Activated T-cell treated with anti-CD3 and anti-CD28 coated beads, Interleukin-2, amount 50 U/mL, for 72 hours (primary cell): ENCODE measurements at places on chromosomes 5 and 9. TPM values are rescaled to one million over a fixed set of nuclear protein-coding genes. Genes with fewer than 3 reads are reported as not detected.

Gene ZNF608
- not detected for total RNA-seq

Gene CCDC187
- not detected for total RNA-seq

Gene TMEM174
- not detected for total RNA-seq

Gene QRFP
- not detected for total RNA-seq

Gene CKMT2
- not detected for total RNA-seq

DNA sequence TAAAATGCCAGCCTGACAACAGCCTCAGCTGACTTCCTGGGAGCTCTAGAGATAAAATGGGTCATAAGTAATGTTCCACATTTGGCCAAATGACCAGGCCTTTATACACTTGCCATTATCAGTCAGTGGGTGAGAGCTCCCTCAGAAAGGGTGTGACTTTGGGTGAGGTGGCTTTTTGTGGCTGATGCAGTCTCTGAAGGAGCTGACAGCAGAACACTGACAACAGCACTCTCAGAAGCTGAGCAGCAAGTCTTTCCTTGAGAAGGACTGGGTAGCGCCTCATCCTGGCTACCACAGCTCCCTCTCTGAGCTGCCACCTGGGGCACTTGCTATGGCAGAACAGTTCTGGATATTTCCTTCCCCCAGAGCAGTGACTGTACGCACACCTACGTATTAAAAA, 22.0 kb upstream of the GNAQ start:
- H3K4me3 ChIP-seq = no peak overlapping the region
- peaks cover 13% of the 10 kb centered on the region for H3K4me1 ChIP-seq
- no peak for DNase-seq

- no peak for DNase-seq
- no peaks in the 10 kb centered on the region for H3K27me3 ChIP-seq
- no peak overlapping the region for H3K4me3 ChIP-seq
- H3K36me3 ChIP-seq = peaks cover 5% of the 10 kb centered on the region
- no peaks in the 10 kb centered on the region for H3K4me1 ChIP-seq
These were observed 328.4 kb downstream of the EFNA5 start for GRCh38 chr5:107342371-107342770.

DNA sequence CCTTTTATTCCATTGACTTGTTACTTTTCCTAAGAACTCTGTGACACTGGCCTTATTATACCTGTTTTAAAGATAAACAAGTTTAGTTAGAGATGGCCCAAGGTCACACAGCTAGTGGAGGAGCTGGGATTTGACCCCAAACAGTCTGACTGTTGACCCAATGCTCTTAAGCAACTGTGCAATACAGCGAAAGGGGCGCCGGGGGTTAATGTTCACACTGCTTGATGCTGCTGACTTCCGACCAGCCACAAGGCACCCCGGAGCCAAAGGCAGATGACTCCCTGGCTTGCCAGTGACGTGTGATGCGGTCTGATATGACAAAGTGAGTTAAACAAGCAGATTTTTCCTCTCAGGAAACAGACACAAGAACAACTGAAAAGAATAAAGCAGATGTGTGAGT, 23.9 kb downstream of the PIK3R1 start:
- peaks cover 80% of the 10 kb centered on the region for H3K4me1 ChIP-seq
- peak overlapping the region; percentile 47 for H3K27ac ChIP-seq
- H3K4me3 ChIP-seq = peak overlapping the region; percentile 50
- no peaks in the 10 kb centered on the region for H3K27me3 ChIP-seq
- DNase-seq = peak; percentile 85

GRCh38 chr9:98540476-98540875, 168.3 kb downstream of the GABBR2 start:
- H3K4me3 ChIP-seq = no peak overlapping the region
- H3K4me1 ChIP-seq = no peaks in the 10 kb centered on the region
- no peaks in the 10 kb centered on the region for H3K36me3 ChIP-seq
- peaks cover 7% of the 10 kb centered on the region for H3K27me3 ChIP-seq

DNA sequence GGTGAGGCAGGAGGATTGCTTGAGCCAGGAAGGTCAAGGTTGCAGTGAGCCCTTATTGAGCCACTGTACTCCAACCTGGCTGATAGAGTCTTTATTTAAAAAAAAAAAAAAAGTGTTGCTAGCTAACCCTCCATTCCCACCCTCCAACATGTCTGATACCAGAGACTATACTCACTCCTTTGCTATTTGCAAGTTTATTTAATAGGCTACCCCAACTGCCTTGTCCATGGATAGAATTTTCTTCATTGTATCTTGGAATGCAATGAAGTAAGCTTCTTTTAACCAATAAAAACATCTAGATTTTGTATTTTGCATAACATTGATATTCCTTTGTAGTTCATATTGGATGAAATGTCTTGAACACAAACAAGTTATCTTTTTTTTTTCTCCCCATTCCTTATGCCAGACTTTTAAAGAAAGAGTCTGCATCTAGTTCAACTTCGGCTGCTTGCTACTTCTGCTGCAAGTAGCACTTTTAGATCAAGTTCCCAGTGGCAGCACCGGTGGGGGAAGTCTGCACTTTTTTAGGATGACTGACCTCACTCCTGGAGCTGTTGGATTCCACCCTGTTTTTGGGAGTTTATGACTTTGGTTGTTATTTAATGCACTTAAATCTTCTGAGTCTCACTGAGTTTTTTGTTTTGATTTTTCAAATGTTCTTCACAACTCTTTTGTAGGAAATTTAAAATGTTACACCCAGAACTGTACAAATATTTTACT, 112.5 kb downstream of the UHRF2 start:
- no peak overlapping the region for H3K27ac ChIP-seq
- DNase-seq = no peak
- no peaks in the 10 kb centered on the region for H3K4me1 ChIP-seq

DNA sequence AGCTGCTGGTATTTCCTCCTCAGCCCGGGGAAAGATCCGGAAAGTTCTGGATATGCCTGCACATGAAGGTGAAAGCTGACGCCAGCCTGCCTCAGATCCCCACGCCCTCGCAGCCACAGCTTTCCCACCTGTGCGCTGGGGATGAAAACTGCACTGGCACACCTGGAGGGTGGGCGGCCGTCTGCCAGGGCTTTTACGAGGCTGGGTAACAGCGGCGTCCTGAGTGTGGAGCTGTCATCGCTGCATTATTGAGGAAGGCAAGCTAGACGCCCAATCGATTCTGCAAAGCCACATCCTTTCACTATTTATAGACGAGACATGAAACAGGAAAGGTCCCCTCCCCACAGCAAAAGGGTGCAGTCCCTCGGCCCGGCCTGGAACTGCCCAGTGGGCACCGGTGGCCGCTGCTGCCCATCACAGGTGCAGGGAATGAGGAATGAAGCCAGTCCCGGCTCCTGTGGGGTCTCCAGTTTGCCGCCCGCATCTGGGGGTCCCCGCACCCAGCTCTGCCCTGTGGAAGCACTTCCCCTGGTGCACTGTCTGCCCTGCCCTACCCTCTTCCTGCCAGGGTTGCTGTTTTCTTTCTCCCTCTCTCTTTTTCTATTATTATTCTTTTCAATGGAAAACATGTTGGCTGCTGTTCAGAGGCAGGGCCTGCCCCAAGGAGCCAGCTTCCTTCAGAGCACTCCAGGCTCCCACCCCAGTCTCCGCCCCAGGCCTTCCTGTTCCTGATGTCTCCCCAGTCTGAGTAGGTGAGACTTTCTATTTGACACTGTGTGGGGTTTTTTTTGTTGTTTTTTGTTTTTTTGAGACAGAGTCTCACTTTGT, 7.0 kb downstream of the NOTCH1 start:
- peak overlapping the region; percentile 99 for H3K27ac ChIP-seq
- peak; percentile 86 for DNase-seq
- peak overlapping the region; percentile 94 for H3K4me3 ChIP-seq
- H3K27me3 ChIP-seq = no peaks in the 10 kb centered on the region

- no peak overlapping the region for H3K27ac ChIP-seq
- no peak for DNase-seq
- peaks cover 7% of the 10 kb centered on the region for H3K27me3 ChIP-seq
- no peaks in the 10 kb centered on the region for H3K4me1 ChIP-seq
These were observed 107.6 kb downstream of the APBA1 start for GRCh38 chr9:69564557-69564956.

GRCh38 chr5:170443624-170444023, 54.5 kb upstream of the KCNMB1 start:
- no peaks in the 10 kb centered on the region for H3K4me1 ChIP-seq
- no peak overlapping the region for H3K4me3 ChIP-seq
- H3K36me3 ChIP-seq = peaks cover 2% of the 10 kb centered on the region
- H3K27me3 ChIP-seq = no peaks in the 10 kb centered on the region
- no peak for DNase-seq
- no peak overlapping the region for H3K27ac ChIP-seq

DNA sequence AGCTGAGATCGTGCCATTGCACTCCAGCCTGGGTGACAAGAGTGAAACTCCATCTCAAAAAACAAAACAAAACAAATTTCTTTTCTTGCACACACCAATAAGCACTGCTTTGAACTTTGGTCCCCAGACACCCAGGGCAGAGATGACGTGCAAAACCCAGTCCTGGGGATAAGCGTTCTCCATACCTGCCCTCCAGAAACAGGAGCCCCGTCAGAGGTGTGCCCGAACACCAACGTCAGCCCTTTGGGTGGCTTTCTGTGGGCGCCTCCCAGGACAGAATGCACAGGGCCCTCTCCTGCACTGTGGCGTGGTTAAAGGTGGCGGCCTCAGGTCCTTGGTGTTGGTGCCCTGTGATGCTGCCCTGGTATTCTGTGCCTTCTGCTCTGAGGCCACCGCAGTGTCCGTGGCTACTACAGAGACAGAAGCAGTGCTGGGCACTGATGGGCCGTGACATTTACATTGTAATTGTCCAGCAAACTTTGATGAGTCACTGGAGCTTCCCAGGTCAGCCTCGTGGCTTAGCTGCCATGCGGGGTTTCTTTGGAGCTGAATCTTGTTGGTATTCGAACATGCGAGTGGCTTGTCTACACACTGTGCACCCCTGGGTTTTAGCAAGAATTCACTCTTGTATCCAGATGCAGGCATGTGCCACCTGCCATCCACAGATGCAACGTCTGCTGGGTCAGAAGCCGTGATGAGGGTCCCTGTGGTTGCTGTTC, 9.8 kb downstream of the PPP1R26 start:
- no peaks in the 10 kb centered on the region for H3K4me1 ChIP-seq
- H3K27ac ChIP-seq = no peak overlapping the region
- peaks cover 6% of the 10 kb centered on the region for H3K27me3 ChIP-seq
- DNase-seq = no peak
- no peaks in the 10 kb centered on the region for H3K36me3 ChIP-seq
- no peak overlapping the region for H3K4me3 ChIP-seq

GRCh38 chr5:130479045-130479804, 575.0 kb downstream of the CHSY3 start:
- DNase-seq = no peak
- no peak overlapping the region for H3K27ac ChIP-seq
- H3K4me1 ChIP-seq = no peaks in the 10 kb centered on the region
- no peak overlapping the region for H3K4me3 ChIP-seq

DNA sequence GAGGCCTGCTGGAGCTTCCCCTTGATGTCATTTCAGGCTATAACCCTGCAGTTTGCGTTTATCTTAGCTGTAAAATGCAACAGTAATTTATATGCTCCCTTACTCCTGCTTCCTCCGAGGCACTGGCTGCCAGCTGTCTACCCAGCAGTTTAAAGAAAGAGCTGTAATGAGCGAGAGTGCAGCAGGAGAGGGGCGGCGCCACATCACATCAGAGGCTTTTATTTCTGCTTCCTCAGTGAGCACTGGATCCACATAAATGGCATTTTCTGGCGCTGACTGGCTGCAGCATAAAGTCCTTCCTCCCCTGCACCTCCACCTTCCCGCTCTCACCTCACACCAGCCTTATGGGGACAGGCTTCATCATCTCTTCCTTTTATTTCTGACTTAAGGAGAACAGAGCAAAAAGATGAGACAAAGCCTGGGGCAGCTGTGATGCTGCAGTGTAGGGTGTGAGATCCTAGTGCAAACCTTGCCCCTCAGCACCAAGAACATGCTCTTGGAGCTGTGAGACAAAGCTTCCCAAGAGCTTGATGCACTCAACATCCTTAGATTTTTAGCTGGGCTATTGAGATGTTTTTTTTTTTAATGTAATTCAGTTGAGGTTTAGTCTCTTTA, 829.6 kb upstream of the ZNF608 start:
- no peak overlapping the region for H3K4me3 ChIP-seq
- H3K4me1 ChIP-seq = no peaks in the 10 kb centered on the region
- H3K36me3 ChIP-seq = peaks cover 1% of the 10 kb centered on the region
- H3K27ac ChIP-seq = no peak overlapping the region

DNA sequence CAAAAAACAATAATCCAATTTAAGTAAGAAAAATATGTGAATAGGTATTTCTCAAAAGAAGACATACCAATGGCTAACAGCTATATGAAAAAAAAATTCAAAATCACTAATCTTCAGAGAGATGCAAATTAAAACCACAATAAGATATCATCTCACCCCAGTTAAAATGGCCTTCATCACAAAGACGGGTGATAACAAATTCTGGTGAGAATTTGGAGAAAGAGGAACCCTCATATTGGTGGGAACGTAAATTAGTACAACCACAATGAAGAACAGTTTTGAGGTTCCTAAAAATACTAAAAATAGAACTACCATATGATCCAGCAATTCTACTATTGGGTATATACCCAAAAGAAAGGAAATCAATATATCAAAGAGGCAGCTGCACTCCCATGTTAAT, 94.3 kb downstream of the TMEM167A start:
- H3K4me1 ChIP-seq = no peaks in the 10 kb centered on the region
- H3K27me3 ChIP-seq = peaks cover 15% of the 10 kb centered on the region
- no peak overlapping the region for H3K27ac ChIP-seq
- H3K36me3 ChIP-seq = no peaks in the 10 kb centered on the region
- H3K4me3 ChIP-seq = no peak overlapping the region
- DNase-seq = no peak

DNA sequence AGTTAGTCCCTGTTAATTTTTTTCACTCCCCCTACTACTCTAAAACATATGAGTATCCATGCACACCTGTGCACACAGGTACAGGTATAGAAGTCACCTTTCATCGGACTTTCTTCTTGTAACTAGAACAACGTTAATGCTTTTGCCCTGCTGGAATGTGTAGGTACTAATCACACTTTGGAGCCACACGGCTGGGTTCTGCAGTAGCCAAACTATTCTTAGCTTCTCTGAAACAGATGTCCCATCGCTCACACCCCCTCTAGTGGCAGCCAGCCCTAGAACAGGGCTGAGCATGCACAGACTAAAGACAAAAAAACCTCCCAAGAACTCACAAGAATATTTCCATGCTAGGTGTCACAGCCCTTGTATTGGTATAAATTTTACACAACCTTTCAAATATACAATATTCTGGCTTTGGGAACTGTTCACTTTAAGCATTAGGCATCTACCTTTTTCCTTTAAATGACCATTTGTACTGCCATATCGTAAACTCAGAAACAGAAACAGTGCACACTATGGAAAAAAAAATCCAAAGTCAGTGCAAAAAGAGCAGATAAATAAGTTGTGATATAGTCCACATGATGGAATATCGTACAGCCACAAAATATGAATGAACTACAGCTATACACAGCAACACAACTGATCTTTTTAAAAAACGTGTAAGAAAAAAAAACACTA, 64.0 kb downstream of the RETREG1 start:
- H3K27me3 ChIP-seq = no peaks in the 10 kb centered on the region
- peaks cover 31% of the 10 kb centered on the region for H3K4me1 ChIP-seq
- no peak overlapping the region for H3K27ac ChIP-seq
- no peaks in the 10 kb centered on the region for H3K36me3 ChIP-seq
- DNase-seq = peak; percentile 47
- H3K4me3 ChIP-seq = no peak overlapping the region
